KBM-7 (cell line): ENCODE measurements at places on chromosomes 6 and 20.
A peak's percentile ranks its signal among the peaks of the same experiment; 100 is the strongest.

DNA sequence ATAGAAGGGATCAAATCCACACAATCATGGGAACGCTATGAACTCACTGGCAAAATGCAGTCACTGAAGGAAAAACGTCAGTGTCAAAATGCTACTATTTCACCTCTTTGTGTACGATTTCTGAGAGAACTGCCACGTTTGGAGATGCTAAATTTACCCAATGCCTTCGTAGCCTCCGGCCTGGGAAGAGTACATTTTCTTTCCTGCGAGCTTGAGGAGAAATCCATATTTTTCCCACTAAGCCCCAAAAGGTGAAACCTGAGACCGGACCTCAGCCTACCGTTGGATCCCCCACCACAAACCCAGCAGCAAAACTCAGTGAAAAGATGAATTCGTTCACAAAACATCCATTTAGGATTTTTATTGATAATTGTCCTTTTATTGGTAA lies 131.7 kb downstream of the GPX5 start:
- no peak for DNase-seq

DNA sequence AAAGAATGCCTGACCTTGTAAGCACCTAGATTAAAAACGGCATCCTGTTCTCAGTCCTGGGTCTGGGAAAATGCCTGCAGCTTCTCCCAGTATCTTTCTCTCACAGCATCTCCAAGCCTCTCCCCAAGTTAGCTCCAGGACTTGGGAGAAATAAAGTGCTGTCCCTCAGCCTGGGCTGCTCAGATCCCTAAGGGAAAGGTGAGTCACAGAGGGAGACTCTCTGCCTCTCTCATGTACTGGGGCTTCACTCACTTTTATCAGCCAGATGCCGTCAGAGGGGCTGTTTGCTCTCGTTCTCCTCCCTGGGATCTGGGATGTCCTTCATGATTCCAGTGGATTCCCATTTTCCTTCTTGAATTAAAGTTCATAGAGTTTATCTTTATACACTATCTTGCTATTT lies 293.6 kb downstream of the COL12A1 start:
- no peak for DNase-seq

- no peak for DNase-seq
Observed at GRCh38 chr20:11882651-11883050, 35.0 kb upstream of the BTBD3 start.

DNA sequence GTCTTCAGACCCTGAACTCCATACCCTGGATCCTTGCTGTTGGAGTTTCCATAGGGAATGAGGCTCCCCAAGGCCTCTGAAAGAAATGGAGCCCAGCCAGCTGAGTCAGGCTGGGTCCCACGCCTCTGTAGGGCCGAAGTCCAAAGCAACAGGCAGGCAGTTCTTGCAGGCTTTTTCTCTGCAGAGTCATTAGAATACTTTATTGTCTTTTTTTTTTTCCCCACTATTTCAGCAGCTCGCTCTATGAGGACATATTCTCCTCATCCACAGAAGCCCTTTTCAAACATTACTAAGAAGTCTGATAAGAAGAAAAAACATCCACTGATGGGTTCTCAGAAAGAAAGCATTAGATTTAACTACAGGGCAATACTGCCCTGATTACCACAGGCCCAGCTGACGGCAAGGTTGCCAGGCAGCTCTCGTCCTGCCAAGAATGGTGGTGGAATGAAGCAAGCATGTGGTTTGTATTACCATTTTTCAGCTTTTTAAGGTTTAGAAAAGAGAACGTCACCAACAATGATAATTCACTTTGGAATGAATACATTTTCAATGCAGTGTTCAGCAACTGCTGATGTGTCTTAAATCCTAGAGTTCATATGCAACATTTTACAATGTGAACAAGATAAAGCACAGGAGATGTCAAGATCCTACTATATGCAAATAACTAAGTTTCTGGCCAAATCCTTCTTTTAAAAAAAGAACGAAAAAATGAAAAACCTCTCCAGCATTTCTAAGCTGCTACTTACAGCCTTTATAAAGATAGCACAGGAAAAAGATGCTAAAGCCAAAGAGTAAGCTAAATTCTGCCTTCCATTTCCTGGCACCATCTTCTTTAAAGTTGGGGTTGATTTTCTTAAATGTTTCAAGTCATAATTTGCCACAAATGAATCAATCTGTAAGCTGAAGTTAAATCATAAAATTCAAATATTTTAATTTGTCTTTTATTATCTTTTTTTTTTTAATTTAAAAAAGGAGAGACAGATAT lies 223.6 kb upstream of the CITED2 start:
- no peak for DNase-seq

DNA sequence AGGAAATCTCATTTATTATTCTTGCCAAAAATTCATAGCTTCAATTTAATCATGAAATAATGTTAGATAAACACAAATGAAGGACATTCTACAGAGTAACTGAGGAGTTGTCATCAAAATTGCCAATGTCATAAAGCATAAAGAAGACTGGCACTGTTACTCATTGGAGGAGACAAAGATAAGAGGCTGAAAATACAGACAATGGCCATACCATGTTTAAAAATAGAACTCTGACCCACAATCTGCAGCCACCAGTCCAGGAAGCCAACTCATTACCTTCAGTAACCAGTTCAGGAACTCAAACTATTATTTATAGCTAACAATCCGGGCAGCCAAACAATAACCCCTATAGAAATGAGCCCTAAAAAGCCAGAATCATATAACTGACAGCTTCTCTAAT lies 795.6 kb downstream of the TENT5A start:
- no peak for DNase-seq

- DNase-seq, result no peak
Observed at GRCh38 chr6:39806278-39806677, 14.1 kb downstream of the DAAM2 start.

DNA sequence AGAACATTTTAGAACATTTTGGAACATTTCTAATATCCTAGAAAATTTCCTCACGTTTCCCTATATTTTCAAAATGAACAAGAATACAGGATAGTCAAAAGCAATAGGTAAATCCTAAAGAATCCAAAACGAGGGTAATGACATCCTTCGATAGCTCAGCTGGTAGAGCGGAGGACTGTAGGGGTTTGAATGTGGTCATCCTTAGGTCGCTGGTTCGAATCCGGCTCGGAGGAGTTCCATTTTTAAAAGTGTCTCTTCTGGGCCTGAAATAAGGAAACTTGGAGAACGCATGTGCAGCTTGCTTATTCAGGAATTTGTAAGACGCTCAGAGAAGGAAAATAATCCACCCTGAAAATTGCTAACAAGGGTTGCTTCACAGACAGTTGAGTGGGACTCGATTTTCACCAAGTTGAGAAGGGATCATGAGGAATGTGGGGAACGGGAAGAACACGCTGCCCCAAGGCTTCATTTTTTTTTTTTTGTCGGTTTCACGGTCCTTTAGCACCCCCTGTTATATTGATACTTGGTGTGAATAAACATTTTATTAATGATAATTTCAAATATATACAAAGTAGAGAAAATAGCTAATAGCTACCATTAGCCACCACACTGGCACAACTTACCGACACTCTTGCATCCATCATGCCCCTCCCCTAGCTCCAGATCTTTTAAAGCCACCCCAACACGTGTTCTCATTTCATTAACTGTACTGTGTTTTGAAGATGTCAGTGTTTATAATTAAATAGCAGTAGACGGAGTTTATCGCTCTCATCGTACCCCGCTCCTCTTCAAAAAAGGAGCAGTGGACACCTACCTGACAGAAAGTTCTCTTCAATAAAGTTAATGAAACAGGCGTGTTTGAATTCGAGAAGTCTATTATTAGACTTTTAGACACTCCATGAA lies 1.8 kb upstream of the ABT1 start:
- DNase-seq, result peak; percentile 45

DNA sequence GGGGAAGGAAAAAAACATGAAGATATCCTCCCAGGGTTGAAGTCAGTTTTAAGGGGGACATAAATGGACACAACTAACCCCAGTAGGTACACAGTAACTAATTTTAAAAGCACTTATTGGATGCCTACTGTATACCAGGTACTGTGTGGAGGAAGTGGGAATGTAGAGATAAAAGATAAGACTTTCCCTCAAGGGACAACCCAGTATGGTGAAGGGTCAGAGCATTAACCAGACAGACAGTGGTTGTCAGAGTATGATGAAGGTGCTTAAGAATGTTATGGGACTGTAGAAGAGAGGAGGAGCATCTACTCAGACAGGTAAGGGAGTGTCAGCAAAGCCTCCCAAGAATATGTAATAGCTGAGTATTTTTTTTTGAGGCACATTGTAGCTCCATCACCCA lies 906 bp downstream of the ABCF1 start:
- DNase-seq, result no peak

DNA sequence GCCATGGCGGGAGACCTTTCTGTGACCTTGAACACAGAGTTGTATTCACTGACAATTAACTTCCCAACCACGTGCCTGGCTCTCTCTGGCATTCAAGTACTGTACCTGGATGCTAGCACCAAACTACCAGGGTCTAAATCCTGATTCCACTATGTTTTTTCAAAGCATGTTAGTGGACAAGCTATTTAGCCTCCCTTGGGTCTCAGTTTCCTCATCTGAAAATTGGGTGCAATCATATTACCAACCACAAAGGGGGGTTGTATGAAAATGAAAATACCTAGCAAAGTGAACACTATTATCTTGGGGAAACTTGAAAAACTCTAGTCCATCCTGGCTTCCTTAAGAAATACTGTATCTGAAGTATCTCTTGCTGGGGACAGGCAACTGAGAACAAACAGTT lies 308.7 kb upstream of the SGK1 start:
- DNase-seq, result no peak

GRCh38 chr6:32387589-32388340 lies 16.1 kb upstream of the TSBP1 start:
- DNase-seq, result no peak

DNA sequence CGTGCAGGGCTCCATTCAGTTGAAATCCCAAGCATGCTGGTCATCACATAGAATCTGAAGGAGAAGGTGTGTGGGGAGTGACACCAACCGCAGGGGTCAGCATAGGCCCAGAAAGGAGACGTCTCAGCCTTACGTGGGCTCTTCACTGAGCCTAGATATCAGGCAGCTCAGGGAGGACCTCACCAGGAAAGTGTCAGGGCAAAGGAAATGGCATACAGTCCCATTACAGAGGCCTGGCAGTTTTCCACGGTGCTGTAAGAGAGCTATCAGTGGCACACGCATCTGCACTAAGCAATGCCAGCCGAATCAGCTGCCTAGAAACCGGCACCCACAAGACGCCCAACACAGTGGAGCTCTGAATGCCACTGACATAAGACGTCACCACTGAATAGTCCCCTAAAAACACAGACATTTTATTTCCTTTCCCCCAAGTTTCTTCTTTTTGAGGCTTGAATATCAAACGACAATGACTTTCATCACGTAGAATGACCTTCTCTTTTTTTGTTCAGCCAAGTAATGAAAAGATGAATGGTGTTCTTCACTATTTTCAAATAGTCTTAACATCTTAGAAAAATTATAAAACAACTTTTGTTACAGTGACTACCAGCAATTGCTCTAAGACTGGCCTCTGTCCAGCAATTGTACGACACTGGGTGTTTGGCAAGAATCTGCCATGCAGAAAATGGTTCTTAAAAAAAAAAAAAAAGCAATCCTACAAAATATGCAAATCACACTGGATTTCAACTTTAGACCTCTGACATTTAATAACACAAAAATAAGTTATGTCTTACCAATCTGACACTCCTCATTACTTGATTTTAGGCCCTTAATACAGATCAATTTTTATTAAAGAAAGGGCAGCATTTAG lies 88.9 kb upstream of the FOXQ1 start:
- no peak for DNase-seq

DNA sequence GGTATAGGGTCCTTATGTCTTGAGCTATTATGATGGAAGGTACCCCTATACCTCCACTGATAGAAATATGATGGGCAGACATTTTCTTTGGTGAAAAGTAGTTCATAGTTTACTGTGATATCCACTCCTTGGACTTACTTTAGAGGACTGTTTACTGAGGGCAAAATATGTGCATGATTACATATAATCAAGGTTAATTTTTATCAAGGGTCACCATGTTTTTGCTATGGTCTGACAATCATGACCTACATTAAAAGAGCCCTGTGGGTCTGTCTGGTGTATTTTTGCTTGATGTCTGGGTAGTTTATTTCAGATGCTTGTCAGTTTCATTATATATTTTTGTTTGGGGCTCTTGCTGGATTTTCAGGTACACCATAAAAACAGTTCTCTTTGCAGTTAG lies 40.1 kb downstream of the CDKAL1 start:
- DNase-seq, result no peak

GRCh38 chr20:61086031-61086430 lies 166.0 kb upstream of the CDH4 start:
- no peak for DNase-seq

GRCh38 chr6:141123049-141123448 lies 1009.7 kb upstream of the GJE1 start:
- no peak for DNase-seq

- peak; percentile 69 for DNase-seq
Observed at GRCh38 chr20:51695574-51696303, 72.5 kb downstream of the ATP9A start.

DNA sequence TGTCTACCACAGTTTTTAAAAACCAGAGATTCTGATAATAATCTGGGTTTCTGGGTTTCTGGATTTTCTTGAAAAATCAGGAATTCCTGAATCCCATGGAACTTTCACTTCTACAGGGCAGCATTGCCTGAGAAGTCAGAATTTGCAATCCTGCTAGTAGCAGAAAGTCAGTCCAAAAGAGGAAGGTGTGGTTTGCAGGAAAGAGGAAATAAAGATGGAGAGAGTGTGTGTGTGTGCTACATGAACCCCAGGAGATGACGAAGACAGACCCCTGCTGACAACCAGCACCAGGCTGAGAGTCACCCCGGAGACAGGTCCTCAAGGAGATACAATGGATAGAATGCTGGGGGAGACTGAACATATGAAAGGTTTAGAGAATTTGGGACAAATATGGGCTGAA lies 44.9 kb downstream of the PRND start:
- DNase-seq, result peak; percentile 95

DNA sequence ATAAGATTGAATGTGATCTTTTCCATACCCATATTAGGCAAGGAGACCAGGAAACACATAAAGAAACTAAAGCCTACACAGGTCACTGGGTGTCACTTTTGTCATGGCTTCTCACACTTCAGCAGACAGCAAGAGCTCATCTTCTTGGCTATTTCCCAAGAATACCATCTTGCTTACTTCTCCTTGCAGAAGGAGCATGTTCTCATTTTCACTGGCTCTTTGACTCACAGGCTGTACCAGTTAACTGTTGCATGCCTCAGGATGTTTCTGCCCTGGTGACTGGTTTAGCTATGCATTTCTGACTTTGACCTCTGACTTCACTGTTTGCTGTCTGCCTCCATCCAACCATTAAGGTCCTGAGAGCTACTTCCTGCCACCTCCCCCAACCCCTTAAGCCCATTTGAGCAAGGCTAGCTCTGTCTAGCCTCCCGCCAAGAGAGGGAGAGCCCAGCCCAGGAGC lies 40.3 kb upstream of the OGFRL1 start:
- DNase-seq, result peak; percentile 50

- no peak for DNase-seq
Observed at GRCh38 chr6:13418844-13419243, 68.6 kb downstream of the GFOD1 start.

DNA sequence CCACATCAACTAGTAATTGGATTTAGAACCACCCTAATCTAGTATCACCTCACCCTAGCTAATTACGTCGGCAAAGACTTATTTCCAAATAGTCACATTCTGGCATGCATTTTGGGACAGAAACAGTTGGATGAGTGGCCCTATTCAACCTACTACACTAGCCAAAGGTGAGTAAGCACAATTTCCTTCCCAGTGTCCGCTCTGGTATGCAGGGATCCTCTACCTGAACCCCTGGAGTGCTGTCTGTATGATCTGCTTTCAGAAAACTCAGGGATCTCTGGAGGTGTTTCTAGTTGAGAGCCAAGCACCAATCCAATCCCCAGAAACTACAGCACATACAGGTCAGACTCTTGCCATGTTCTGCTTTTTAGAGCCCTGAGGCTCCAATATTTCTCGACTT lies 717.4 kb upstream of the MANEA start:
- no peak for DNase-seq
